ENCODE measurements at places on chromosomes 6 and 20.

GRCh38 chr6:136282906-136283305 lies 6.7 kb downstream of the BCLAF1 start:
- no peak for DNase-seq

DNA sequence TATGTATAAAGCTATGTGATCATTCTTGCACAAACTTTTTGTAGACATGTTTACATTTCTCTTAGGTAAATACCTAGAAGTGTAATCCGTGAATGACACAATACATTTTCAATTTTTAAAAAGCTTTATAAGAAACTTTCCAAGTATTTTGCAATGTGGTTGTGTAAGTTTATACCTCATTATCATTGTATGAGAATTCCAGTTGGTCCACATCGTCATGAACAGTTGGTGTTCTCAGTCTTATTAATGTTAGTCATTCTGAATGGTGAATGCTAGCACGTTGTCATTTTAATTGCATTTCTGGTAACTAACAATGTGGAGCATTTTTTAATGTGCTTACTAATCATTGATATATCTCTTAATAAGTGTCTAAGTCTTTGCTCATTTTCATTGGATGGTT lies 116.5 kb upstream of the F13A1 start:
- DNase-seq: no peak

- no peak for DNase-seq
These were observed 587 bp downstream of the PDSS2 start for GRCh38 chr6:107458672-107459282.

GRCh38 chr20:4366076-4366475 lies 350.7 kb upstream of the RNF24 start:
- DNase-seq: no peak

GRCh38 chr6:10136636-10137035 lies 278.2 kb downstream of the TFAP2A start:
- DNase-seq: no peak

DNA sequence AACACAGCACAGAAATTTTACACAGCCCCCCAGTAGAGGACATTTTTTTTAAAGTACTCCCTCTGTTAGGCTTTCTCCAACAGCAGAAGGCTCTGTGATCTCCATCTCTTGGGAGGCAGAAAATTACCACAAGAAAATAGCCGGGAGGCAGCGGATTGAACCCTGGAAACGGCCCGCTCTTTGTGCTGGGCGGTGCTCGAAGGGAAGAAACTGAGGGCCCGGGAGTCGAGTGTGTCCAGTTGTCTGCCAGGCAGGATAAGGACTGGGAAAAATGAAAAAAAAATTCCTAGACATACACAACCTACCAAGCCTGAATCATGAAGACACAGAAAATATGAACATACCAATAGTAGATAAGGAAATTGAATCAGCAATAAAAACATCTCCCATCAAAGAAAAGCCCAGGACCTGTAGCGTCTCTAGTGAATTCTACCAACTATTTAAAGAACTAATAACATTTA lies 31.5 kb downstream of the POM121L2 start:
- no peak for DNase-seq

DNA sequence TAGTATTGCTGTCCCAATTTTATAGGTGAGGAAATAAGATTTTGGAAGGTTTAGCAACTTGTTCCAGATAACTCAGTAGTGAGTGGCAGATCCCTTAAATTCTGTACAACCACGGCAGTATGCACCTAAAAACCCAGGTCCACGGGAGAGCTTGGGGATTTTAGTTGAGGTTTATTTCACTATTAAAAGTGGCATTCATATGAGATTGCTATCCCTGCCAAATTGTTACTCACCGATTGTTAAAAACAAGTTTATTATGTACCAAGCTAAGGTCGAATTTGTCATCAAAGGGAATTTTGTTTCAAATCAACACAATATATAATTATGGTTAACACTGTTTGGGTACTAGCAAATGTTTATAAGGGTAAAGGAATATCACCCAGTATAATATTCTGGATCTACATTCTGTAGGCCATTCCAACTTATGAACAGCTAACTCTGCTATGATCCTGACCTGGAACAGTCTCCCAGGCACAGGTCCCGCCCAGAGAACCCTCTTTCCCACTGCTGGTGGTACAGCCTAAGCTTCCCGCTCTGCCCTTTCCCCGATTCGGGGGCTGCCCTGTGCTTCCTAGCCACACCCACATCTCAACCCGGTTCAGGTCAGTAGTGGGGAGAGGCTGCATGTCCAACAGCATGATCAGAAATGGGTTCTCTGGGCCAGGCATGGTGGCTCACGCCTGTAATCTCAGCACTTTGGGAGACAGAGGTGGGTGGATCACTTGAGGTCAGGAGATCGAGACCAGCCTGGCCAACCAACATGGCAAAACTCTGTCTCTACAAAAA lies 24.9 kb downstream of the GPLD1 start:
- no peak for DNase-seq

GRCh38 chr20:49908258-49908565 lies 7.1 kb downstream of the SPATA2 start:
- no peak for DNase-seq

DNA sequence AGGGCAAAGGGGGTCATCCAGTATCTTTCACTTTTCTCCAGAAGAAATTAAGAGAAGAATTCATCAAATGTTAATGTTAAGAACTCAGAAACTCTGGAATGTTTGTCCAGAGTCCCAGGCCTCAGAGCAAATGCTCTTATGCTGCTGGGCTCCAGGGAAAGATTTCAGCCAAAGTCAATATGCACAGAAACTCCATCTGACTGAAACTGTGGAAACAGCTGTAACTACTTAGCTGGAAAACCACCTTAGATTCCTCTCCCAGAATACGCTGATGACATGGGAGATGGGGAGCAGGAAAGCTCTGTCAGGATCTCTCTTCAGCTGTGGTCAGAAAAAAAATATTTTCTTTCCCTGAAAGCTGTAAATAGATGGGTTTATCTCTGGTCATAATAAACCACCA lies 559.6 kb downstream of the RFPL4B start:
- no peak for DNase-seq

- DNase-seq: no peak
These were observed 17.8 kb upstream of the SLC32A1 start for GRCh38 chr20:38706509-38706908.

- DNase-seq: no peak
These were observed 895.6 kb upstream of the MAP3K7 start for GRCh38 chr6:91482498-91482897.

DNA sequence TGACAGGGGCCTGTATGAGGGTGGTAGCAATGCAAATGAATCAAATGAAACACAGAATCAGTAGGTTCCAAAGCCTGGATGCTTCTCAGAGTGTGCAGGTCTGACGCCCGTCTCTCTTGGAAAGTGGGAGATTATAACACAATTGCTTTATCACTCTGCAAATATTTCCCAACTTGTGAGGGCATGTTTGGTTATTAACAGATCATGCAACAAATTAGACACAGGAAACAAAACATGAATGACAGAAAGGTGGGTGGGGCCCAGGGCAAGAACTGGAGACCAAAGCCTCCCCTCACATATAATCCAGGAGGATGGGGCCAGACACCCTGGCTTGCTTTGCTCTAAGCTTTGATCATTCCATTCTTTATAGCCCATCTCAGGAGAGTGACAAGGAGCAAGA lies 108.6 kb upstream of the MRPS10 start:
- DNase-seq: no peak

DNA sequence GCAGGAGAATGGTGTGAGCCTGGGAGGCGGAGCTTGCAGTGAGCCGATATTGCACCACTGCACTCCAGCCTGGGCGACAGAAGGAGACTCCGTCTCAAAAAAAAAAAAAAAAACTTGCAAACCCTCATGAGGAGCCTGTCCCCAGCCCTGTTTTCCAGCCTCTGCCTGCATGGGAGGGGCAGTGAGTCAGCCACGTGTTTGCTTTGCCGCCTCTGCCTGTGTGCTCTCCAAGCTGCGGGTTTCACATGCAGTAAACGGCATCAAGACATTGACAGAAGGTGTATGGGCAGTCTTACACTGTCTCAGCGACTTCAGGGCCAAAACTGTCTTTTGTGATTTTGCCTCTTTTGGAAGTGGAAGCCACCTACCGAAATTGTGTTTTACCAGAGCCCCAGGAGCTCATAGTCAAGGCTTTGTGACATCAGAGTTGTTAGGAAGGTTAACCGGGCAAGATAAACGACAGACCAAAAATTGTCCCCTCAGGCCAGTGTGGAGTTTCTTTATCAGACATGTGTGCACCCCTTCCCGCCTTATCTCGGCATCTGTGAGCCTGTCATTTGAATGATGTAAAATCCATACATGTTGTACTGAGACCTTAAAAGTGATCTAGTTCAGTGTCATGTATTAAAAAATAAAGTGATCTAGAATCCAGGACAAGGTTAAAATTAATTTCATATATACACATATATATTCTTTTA lies 52.9 kb downstream of the RPP40 start:
- DNase-seq: no peak

- DNase-seq: no peak
These were observed 96.1 kb downstream of the LAMA2 start for GRCh38 chr6:128979071-128979470.

DNA sequence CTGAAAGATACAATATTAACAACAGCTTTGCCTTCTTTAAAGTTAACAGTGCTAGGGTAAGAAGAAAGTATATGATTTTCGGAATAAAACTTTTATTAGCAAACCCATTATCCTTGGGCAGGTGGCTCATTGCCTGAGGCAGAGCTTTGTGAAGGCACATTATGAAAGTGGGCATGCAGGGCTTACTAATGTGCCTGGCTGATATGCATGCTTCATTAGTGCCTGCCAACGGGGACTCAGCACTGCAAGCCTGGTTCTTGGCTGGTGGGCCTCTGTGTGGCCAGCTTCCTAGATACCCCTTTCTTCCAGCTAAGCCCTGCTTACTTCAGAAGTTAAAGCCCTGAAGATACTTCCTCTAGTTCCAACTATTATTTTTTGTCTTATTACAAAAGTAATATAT lies 481.6 kb downstream of the ADGRB3 start:
- DNase-seq: no peak

DNA sequence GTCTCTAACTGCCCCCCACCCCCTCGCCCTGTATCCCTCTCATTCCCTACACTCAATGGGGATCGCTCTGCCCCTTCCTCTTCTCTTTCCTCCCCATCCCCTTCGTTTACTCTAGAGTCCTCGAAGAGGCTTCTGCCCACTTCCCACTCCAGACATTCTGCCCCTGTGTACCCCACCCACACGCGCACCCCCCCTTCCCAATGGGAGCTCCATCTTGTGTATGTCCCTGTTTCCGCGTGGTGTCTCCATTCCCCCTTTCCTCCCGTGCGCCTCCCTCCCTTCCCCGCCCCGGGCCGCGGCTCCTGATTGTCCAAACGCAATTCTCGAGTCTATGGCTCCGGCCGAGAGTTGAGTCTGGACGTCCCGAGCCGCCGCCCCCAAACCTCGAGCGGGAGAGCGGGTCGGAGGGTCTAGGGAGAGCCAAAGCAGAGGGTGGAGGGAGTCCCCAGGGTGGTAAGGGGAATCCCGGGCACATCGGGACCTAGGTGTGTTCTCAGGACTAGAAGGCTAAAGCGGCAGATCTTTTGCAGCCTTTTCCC lies 679 bp upstream of the RING1 start:
- DNase-seq: no peak

DNA sequence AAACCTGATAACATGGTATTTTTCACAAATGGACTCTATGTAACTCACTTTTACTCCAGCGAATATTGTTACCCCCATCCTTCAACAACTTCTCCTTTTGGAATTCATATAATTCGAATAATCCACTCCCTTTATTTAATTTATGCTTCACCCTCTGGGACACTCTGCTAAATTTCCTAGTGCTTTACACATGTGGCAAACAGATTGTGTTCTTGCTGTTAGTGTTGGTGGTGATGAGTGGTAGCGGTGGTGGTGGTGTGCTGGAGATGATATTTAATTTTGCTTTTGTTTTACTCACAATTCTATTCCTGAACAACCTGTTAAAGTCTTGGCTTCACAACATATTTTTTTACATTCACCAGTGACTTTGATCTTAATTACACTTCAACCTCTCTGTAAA lies 32.8 kb downstream of the HTR1B start:
- DNase-seq: no peak

DNA sequence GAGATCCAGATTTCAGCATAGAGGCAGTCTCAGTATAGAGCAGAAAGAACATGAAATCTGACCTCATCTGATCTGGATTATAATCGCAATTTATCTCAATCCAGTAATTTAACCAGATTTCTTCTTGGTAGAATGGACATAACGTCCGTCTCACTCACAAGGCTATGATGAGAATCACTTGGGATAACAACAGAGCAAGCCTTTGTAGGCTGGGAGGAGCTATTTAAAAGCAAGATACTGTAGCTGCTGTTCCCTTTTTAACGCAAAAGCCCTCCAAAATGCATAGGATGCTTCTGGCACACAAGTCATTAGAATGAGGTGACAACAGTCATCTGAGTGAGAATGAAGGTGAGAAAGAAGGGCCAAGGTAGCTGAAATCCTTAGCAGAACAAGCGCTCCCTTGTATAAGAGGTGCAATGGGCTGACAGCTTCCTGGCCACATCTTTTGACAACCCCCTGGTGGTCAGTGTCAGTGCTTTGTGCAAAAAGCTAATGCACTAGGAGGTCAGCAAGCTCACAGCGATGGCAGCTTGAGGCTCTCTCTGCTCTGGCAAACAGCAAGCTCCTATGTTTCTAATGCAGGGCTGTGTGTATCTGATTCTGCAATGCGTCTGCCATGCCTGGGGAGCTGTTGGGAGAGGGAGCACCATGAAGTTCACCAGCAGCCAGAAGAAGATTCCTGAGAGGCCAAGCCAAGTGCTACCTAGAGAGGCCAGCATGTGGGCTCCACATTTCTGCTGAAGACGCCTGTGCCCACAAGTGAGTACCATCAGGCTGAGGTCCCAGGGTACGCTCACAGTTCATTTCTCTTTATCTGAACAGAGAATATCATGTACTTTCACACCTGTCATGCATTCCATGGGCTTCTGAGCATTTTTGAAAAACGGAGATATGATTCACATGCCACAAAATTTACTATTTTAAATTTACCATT lies 16.2 kb downstream of the METTL24 start:
- no peak for DNase-seq

GRCh38 chr6:33953171-33953570 lies 149.4 kb upstream of the MLN start:
- no peak for DNase-seq

GRCh38 chr6:96001891-96002575 lies 13.7 kb upstream of the FUT9 start:
- no peak for DNase-seq

- DNase-seq: no peak
These were observed 5.4 kb upstream of the GINM1 start for GRCh38 chr6:149560736-149561135.

DNA sequence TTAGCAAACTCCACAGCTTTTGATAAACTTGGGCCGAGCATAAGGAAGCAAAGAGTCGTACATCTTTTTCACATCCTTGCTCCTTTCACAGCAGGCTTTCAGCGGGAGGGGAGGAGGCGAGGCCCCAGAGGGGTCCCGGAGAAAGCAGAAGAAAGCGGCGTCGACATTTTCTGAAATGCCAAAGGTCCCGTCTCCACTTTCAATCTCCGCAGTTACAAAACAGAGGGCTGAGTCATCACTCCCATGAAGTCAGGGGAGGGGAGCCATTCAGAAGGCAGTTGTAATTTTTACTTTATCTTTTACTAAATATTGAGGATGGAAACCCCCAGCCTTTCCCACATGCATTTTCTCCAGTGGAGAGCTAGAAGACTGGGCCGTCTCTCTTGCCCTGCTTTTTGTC lies 174.2 kb upstream of the THBS2 start:
- DNase-seq: no peak

GRCh38 chr20:18913701-18914100 lies 100.1 kb downstream of the SCP2D1 start:
- DNase-seq: no peak

GRCh38 chr6:24378473-24379097 lies 20.7 kb upstream of the DCDC2 start:
- DNase-seq: no peak

GRCh38 chr6:44156494-44157151 lies 2.0 kb upstream of the CAPN11 start:
- no peak for DNase-seq
